H54 (cell line): ENCODE measurements at places on chromosomes 11 and 22.

DNA sequence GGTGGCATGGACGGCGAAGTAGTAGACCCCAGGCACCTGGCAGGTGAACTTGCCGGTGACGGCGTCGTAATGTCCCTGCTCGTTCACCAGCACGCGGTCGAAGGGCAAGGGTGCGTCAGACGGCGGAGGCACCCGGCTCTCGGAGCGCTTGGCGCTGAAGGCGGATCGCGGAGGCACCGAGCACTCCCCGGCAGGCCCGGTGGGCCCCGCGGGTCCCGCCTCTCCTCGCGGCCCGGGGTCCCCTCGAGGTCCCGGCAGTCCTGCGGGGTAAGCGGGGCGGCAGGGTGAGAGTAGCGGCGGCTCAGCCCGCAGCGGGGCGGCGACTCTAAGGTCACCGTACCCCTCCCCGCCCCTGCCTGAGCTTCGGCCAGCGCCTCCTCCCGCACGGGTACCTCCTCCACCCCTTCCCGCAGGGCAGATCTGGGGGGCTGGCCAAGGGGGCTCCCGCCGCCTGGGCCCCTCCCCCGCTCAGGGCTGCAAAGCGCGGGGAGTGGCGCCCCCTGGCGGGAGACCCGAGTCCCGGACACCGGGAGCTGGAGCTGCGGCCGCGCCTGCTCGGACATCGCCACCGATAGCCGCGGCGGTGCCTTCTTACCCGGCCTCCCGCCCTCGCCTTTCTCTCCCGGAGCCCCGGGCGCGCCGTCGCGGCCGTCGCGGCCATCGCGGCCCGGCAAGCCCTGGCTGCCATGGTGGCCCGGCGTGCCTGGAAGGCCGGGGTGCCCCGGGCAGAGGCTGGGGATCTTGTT is 921 bp downstream of the C1QTNF5 start:
- DNase-seq = no peak

DNA sequence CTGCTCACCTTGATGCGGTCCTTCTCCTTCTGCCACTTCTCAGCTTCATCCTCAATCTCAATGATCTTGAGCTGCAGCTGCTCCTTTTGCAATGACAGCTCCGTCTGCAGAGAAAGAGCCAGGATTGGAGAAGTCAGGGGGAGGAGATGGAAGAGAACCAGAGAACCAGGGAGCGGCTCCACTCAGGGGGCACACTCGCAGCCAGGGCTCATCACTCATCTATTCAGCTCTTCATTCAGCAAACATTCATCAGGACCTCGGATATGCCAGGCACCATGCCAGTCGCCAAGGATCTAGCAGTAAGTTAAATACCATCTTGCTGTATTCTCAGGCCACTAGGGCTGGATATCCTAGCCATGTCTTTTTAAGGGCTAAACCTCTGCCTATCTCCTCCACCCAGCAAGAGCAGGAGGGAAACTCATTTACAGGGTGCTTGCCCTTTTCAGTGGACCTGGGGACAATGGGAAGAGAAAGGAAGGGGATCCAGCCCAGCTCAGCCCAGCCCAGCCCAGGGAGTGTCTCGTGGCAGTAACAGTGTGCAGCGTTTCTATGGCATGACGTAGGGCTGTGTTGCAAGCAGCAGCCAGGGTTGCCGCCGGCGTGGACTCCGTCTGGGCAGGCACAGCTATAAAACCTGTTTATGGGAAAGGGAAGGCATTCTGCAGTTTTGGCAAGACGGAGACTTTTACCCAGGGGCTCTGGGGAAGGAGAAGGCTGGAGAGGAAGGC is 9.4 kb downstream of the TRIM29 start:
- peak; percentile 38 for DNase-seq

GRCh38 chr11:4830346-4830745 is 9.2 kb downstream of the OR51F2 start:
- no peak for DNase-seq

GRCh38 chr22:33440756-33441155 is 382.6 kb upstream of the SYN3 start:
- no peak for DNase-seq

DNA sequence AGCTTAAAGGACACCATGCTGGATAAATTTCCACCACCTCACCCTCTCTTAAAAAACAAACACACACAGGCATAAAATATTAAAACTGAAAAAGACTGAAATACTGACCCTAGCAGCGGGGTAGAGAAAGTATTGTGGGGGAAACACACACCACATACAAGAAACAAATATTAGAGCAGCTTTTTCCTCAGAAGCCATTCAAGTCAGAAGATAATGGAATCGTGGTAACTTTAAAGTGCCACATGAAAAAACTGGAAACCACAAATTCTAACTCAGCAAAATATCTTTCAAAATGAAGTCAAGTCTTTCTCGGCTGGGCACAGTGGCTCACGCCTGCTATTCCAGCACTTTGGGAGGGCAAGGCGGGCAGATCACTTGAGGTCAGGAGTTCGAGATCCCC is 223.2 kb downstream of the DYNC2H1 start:
- DNase-seq = no peak

GRCh38 chr11:93251922-93252321 is 54.1 kb upstream of the SLC36A4 start:
- no peak for DNase-seq

DNA sequence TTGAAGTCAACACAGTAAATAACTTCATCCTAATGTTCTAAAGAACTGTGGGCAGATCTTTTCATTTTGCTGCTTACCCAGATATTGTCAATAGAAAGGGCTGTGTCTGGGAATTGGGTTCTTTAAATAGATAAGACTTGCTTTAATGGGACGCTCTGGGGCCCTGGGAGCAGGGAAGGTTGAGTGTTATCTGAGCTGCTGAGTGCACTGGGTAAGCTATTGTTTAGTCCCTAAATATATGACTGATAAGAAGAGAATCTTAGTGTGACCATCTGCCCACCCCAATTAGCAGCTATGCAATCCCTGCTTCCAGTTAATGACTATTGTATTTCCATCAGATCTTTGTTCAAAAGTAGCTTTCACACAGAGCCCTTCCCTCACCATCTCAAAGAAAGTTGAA is 44.4 kb downstream of the ARHGAP42 start:
- no peak for DNase-seq

- no peak for DNase-seq
These were observed 95.8 kb downstream of the BDNF start for GRCh38 chr11:27604416-27604815.

DNA sequence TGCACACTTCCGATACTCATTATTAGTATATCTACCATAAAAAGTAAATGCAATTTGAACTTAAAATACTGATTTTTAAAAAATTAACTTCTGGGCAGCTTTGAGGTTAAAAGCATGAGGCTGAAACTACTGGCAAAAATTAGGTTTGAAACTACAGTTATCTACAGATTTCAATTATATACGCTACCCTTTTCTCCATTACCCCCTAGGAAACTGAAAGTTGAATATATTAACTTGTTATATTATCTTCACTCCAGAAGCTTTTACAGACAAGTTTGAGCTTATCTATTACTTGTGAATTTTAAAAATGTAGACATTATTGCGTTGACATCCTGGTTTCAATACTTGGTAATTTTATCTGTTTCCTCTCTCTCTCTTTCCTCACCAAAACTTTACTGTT is 96.7 kb upstream of the DDI1 start:
- DNase-seq = no peak

GRCh38 chr11:117117681-117118080 is 19.5 kb upstream of the SIK3 start:
- DNase-seq = no peak

GRCh38 chr11:16839821-16840220 is 101.4 kb downstream of the C11orf58 start:
- DNase-seq = no peak

DNA sequence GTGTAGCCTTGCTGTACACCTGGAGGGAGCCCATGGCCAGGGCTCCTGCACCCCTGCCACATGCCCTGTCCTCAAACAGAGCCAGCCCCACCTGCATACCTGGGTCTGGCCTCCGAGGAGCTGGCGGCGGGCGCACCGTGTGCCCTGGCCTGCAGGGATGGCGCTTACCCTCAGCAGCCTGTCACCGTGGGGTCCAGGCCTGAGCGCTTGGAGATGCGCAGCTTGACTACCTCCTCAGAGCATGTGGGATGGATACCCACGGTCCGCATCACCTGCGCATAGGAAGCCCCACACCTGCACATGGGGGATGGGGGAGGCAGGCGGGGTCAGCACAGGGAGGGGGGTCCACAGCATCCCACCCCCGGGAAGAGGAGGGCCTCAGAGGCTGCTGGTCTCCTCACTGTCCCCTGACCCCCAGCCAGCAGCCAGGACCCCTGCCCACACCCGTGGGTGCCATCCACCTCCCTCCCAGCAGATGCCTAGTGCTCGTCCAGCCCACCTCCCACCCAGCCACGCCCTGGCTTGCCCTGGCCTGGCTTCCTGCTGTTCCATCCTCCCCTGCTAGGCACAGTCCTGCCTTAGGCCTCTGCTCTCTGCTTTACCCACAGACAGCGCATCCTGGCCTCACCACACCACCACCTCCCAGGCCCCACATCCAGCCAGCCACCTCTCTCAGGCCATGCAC is 22.4 kb upstream of the GNB1L start:
- DNase-seq = no peak

DNA sequence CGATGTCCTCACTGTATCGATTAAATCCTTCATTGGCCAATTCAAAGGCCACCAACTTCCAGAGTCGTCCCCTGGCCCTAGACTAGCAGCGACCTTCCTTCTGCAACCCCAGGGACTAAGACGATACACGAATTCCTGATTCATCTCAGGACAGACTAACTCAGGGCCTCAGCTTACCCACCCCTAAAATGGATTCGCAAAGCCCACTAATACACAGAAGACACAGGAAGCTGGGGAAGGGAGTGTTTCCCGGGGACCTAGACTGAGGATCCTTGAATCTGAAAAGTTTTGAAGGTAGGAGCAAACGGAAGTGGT is 509 bp downstream of the LAMTOR1 start:
- DNase-seq = no peak

GRCh38 chr11:69251639-69252489 is 42.1 kb upstream of the MYEOV start:
- DNase-seq = no peak

DNA sequence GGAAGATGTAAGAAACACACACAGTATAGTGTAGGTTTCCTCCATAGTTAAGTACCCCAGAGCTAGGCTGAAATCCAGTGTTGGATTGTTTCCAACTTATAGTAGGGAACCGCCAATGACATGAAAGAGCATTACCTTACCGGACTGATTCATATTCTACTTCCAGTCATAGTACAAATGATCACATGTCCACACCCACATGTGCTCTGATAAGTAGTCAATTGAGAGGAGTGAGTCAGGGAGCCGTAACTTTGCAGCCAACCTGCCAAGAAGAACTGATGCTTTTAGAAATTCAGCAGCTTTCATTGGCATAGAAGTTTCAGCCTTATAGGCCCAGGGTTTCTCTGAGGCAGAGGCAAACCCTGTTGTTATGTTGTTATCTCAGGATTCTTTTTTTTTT is 240.6 kb downstream of the ETS1 start:
- DNase-seq = no peak

GRCh38 chr11:36119300-36119699 is 169.9 kb downstream of the COMMD9 start:
- DNase-seq = no peak

- no peak for DNase-seq
These were observed 22.1 kb downstream of the MTFP1 start for GRCh38 chr22:30447656-30448055.

GRCh38 chr11:32297611-32298011 is 137.7 kb downstream of the WT1 start:
- DNase-seq = peak; percentile 19

DNA sequence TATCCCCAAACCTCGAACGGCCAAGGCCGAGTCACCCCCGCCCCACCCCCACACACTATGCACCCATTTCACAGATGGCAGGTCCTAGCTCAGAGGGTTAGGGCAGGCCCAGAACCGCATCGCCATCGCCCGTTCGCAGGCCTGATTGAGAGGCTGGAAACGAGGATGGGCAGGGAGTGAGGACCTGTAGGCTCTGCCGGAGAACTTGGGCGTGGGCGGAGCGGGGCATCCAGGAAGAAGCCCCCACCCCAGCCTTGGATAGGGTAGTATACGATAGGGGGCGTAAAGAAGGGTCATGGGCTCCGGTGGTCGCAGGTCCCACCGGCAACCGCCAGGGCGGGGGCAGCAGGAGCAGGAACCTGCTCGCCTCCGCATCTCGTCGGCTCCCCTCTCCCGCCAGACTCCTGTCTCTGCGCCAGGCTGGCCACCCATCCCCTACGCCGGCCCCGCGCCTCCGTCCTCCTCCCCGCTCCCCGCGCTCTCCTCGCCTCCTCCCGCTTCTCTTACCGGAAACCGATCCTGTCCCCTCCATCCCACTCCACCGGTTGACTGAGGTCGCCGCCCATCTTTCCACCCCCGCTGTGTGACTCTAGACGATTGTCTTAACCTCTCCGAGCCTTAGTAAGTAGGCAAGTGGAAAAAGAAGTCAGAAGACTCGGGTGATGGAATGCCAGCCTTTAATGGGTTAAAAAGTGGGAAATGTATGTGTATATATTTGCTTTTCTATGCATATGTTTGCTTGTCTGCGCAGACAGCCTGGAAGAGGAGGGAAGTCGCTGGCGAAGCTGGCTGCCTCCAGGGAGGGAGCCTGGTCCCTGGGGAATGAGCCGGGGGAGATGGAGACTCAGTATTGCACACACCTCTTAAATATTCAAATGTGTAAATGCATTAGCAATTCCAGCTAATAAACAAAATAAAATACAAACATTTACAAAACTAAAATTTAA is 52.8 kb downstream of the CYTH4 start:
- DNase-seq = no peak

DNA sequence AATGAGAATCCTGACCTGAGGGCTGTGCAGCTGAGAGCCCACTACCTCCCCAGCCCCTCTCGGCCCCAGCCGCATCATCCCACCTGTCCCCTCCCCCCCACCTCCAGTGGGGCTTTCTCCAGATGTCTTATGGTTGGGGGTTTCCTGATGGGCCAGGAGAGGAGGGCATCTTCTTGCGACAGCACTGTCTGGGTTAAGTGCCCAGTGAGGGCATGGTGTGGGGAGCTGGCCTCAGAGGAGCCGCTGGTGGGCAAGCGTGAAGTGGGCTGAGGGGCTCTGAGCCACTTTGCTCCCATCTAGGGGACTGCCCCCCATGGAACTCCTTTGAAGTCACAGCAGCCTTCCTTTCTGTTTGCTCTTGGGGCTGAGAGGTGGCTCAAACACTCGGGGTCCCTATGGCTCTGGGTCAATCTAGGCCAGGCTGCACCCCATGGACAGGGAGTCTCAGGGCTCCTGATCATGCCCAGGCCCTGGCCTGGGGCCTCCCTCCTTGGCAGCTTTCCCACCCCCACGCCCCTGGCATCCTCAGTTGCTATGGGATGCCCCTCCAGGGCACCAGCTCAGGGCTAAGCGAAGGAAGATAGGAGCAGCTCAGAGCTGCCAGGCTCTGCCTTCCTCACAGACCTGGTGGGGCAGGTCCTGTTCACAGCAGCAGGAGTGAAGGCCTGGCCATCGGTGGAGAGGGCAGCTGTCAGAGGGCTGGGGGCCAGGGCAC is 11.0 kb upstream of the MIEF1 start:
- no peak for DNase-seq

- no peak for DNase-seq
These were observed 814.5 kb downstream of the TBC1D22A start for GRCh38 chr22:47576908-47577307.

DNA sequence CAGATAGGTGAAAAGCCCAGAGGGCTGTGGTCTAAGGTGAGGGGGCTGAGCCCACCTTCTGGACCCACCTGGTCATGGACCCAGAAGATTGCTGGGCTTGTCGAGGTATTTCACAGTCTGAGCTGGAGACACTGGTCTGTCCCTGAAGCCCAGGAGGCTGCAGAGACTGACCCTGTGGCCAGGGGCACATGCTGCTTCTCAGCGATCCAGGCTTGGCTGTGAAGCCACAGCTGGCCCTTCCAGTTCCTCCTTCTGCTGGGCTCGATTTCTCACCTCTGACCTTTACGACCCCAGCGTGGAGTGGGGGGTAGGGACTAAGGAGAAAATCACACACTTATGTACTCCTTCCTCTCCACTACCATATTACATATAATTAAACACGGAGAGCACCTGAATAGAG is 88.5 kb downstream of the NECTIN1 start:
- DNase-seq = no peak
